Peyer's patch (tissue), 4 donors: ENCODE measurements at places on chromosomes 2 and 18.

- DNase-seq, result no peak
Observed at GRCh38 chr2:120323807-120324399, 22.0 kb upstream of the INHBB start.

GRCh38 chr18:13276530-13277520 lies 58.3 kb downstream of the LDLRAD4 start:
- no peak for DNase-seq

GRCh38 chr2:70113359-70114070 lies 26.2 kb downstream of the PCBP1 start:
- no peak for DNase-seq

- no peak for DNase-seq
Observed at GRCh38 chr18:45684341-45685115, 39.5 kb upstream of the SLC14A1 start.

DNA sequence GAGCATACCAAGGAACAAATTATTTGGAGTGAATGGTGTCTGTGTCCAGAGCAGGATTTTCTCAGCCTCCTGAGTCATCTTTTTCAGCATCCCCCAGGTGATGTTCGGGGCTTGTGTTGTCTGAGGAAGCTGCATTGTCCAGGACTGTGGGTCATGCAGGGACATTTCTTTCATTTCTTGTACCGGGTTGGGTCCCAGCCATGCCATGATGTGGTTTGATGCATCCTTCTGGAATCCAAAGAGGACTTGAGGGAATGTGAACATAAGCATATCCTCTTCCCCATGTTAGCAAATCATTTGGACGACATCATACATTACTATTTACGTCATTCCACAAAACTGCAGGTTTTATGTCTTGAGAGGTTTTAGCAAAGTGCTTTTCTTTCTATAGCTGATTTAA lies 797.8 kb downstream of the CCDC85A start:
- DNase-seq, result no peak

GRCh38 chr2:143819190-143819735 lies 690.0 kb downstream of the ARHGAP15 start:
- DNase-seq, result no peak

DNA sequence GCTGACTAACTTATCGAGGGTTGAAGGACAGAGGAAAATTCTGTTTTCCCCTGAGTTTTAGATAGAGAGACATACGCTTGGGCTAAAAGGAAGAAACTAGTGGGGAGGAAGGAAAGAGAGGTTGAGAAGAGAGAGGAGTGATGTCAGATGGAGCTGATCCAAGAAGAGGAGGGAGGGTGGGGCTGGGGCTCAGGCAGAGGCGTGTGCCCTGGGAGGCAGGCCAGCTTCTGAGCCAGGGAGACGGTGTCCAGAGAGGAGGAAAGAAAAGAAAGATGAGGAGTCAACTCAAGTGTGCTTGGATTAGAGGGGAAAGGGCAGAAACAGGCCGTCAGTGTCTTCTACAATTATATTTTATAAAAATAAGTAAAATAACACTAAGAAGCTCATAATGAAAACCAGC lies 56.2 kb downstream of the EMILIN2 start:
- no peak for DNase-seq

- no peak for DNase-seq
Observed at GRCh38 chr2:67619204-67619603, 222.1 kb downstream of the ETAA1 start.

- DNase-seq, result no peak
Observed at GRCh38 chr2:98607741-98608115, 584 bp downstream of the COA5 start.

DNA sequence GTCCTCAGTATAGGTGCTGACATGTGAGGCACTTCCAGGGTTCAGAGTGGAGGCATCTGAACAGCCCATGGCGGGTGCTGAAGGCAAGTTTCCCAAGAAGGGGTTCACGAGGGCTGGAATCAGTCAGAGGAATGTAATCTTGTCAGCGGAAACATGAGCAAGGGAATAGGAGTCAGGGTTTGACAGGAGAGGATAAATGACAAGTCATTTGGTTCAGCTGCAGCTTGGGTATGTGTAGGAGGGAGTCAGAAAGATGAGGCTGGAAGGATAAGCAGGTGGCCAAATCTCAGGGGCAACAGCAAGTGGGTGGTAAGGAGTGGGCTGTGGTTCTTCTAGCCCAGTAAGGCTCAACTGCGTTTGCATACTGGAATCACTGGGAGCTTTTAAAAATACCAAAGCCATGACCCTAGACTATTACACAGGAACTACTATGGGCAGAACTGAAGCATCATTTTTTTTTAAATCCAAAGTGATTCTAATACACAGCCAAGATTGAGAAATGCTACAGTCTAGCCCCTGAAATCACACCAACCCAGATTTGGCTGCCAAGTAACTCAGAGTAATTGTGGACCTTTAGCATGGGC lies 41.8 kb upstream of the NAB1 start:
- DNase-seq, result no peak

- no peak for DNase-seq
Observed at GRCh38 chr2:232058063-232058877, 96.8 kb downstream of the DIS3L2 start.

DNA sequence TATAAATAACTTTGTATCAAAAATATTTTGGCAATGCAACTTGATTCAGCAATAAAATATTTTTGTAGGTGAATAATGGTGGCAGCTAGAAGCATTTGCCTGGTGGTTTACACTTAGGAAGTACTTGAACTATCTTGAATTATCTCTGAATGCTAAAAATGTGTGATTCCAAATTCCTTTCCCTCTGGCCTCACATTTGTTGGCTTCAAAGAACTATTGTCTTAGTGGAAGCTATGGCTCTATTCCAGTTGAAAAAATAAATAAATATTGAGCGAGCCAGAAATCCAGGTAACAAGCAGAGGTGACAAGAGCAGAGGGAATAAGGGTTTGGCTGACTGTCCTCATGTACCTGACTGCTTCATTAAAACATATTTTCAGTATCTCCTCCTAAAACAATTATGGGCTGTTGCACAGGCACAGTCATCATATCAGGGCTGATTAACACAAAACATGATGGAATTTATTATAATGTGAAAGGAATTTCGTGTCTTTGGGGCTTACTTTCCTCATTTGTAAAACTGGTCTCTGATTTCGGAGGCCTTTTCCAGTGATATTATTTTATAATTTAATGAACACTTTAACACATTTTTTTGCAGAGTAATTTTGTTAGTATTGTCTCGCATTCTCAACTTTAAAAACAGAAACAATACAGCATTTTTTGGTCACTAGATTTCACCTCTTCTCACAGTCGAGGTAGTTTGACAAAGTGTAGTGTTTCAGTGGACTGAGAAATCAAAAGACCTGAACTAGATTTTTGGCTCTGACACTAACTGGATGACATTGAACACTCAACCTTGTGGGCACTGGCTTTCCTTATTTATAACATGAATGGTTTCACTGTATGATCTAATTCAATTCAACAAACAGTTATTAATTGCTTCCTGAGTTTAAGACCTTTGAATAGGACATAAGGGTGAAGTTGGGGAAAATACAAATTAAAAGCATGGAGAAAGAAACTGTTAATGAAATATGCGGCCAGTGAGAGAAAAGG lies 7.8 kb upstream of the CAVIN2 start:
- no peak for DNase-seq

DNA sequence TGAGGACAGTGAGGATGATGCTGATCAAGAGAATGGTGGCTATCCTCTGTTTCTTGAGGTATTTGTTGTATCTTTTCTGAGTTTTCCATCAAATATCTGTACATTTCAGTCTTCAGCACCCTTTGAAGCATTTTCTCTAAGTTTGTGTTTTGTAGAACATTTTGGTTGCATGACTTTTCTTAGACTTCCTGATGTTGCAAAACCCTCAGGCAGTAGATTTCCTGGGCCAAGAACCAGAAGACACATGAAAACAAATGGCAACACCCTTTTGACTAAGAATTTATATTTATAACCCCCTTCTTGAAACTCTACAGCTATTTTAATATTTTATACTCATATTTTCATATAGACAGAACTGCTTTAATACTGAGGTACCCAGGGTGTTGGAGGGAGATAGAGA lies 16.2 kb downstream of the HNMT start:
- DNase-seq, result no peak

DNA sequence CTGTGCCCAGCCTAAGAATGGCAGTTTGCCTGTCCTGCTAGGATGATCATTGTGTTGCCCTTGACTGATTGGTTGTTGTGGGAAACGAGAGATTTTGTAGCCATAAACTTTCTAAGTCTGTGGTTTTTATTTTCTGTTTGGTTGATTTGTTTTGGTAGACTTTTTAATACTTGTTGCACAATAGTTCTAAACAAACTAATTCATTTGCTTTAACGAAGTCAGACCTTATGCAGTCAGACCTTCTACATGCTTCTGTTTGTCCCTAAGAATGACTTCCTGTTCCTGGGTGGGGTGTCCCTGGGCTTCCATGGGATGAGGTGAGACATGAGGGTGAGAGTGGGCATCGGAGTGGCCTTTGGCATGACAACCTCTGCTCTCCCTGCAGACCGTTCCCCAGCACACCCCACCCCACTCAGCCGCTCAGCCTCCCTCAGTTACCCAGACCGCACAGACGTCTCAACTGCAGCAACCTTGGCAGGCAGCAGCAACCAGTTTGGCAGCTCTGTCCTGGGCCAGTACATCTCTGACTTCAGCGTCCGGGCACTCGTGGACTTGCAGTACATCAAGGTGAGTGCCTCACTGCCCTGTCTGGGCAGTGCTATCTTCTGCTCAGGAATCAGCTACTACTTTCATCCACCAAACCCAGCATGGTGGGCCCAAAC lies 7.8 kb upstream of the CNNM3 start:
- no peak for DNase-seq

- DNase-seq, result no peak
Observed at GRCh38 chr2:3023531-3023930, 354.1 kb downstream of the EIPR1 start.

- DNase-seq, result no peak
Observed at GRCh38 chr2:11996618-11997017, 250.2 kb downstream of the LPIN1 start.

DNA sequence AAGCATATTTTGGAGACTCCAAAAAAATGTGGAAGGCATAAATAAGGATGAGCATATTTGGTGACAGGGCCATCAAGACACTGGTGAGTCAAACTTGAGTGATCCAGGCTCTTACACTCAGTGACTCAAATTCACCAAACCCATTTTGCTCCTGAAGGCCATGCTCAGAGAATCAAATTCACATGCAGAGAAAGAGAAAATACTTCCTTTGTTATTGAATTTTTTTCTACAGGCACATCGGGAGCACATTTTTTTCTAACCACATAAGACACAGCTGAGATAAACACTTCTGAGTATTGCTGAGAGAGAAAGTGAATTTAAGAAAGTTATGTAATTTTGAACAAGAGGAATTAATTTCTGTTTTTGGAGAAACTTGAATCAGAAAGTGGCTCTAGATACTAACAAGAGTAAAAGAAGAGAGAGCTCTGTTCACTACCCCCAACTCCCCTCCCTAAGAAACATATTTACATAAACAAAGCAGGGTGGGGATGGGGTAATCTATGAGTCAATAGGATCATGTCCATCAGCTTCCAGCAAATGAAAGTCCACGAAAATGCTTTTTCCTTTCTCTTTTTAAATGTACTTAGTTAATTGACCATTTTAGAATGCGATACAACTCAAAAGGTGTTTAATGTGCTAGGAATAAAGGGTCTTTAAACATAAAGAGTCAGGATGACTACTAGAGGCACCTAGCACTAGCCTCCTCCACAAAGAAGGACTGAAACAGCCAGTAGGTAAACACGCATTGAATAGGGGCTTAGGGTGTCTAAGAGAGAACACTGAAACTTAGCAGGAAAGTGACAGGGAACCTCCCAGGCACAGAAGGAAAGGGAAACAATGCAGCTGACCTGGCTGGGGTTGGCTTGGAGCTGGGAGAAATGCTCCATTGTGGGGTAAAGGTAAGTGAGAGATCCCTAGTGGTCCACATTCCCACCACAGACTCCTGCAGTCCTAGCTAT lies 152.3 kb downstream of the KCNE4 start:
- no peak for DNase-seq
